ENCODE measurements at places on chromosomes 11 and 22.
A peak's percentile ranks its signal among the peaks of the same experiment; 100 is the strongest.

DNA sequence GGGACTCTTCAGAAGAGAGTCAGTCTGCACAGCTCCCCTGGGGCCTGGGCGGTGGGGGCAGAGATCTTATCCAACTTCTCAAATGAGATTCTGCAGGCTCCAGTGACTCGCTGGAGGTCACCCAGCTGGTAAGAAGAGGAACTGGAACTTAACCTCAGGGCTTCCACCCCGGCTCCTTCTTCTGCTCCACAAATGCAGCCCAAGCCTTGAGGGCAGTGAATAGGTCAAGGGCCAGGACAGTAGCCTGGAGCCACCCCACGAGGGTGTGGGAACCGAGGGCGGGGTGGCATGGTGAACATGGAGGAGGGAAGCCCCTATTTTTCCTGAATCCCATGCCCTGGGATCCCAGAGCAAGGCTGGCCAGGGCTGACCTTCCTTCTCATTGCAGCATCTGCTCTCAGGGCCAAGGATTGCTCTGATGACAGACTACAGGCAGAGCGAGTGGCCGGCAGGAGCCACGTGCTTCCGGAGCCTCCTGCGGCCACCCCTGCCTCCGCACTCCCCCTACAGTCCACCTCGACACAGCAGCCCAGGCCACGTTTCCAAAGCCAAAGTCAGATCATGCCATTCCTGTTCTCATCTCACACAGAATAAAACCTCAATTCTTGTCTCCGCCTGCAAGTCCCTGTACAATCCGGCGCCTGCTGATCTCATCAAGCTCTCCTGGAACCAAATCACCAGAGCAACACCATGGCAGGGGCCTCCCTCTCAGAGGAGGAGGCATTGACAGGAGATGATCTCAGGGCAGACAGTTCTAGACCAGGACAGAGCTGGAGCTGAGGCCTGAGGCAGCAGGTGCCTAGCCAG is 21.1 kb upstream of the UPK3A start:
- no peak for DNase-seq

GRCh38 chr11:93498161-93498560 is 45.0 kb downstream of the SMCO4 start:
- DNase-seq = no peak

DNA sequence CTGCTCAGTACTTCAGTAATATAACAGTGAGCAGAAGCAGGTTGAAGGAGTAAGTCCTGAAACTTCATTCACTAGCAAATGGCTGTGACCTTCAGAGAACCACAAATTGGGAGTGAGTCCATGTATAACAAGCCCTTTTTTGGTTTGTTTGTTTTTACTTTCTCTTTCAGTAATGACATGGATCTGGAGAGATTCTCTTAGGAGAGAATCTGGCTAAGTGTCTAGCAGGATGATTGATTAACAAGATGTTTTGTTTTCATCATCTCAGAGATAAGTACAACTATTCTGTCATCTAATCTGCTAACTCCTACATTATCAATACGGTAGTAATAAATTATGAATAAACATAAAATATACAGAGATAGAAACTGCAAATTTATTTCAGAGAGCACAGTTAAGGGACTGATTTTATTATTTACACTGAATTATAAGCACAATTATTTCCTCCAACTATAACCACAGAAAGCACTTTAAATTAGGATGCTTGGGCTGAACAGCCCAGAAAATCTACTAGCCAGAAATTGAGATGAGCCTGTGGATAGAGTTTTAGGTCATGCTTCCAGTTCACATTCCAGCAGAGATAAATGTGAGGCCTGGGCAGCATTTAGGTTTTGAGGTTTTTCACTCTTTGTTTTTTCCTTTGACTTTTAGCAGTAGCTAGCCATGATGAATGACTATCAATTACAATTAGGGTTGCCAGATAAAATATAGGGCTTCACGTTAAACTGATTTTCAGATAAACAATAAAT is 429.3 kb upstream of the FAT3 start:
- no peak for DNase-seq

- DNase-seq = no peak
Observed at GRCh38 chr11:90428836-90429235, 206.0 kb upstream of the CHORDC1 start.

DNA sequence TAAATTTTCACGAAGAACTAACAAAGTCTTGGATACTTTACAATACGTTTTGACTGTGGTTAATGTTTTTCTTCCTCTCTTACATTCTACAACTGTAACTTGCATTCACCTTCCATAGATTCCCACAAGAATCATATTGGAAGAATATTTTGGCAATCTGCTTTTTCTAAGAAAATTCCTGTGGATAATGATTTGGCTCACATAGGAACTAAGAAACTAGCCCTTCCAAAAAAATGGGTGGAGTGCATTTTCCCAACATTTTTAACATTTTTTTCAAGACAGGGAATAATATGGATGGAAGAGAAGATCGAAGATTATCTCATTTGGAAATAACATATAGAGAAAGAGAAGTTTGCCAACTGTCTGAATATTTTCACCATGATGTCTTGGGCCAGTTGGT is 256.9 kb upstream of the POU2AF2 start:
- no peak for DNase-seq

DNA sequence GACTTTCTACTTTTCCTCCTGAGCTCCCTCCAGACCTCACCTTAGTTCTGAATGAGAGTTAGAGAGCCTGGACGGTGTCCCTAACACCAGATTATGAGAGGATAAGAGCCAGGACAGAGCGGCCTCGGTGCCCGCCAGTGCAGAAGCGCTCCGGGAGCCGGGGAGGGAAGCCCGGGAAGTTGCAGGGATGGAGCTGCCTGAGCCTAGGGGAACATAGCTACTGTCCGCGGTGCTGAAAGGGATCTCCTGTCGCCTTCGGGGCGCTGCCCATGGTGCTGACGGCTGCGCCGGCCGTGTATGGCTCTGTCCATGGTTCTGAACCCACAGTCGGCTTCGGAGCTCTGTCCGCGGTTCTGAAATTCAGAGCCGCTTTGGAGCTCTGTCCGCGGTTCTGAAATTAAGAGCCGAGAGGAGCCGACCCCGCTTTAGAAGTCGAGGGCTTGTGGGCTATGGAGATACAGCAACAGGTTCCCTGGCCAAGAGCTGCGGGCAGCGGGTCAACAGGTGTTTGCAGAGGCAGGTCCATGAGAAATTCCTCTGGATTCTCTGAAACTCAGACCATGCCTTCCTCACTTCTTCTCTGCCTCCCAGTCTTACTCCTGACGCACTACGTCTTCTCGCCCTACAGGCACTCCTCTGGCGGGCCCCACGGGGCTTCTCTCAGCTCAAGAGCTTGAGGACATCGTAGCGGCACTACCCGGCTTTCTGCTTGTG is 814 bp downstream of the NPAS4 start:
- peak; percentile 95 for DNase-seq

- no peak for DNase-seq
Observed at GRCh38 chr11:106327134-106327533, 249.7 kb downstream of the AASDHPPT start.

GRCh38 chr11:116507849-116508695 is 264.7 kb downstream of the BUD13 start:
- no peak for DNase-seq

GRCh38 chr22:17903564-17904295 is 120.6 kb downstream of the MICAL3 start:
- no peak for DNase-seq

DNA sequence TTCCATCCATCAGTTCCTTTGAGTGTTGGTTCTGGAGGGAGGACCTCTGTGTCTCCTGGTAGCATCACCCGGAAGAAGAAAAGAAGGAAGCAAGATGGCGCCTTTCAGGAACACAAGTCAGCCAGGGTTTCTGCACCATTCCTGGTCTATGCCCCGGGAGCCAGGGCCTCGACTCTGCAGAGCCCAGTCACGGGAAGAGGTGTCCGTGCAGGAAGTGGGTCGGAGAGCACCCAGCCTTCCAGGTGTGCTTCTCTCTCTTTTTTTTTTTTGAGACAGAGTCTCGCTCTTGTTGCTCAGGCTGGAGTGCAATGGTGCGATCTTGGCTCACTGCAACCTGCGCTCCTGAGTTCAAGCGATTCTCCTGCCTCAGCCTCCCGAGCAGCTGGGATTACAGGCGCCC is 21.2 kb downstream of the MRPL21 start:
- DNase-seq = no peak

DNA sequence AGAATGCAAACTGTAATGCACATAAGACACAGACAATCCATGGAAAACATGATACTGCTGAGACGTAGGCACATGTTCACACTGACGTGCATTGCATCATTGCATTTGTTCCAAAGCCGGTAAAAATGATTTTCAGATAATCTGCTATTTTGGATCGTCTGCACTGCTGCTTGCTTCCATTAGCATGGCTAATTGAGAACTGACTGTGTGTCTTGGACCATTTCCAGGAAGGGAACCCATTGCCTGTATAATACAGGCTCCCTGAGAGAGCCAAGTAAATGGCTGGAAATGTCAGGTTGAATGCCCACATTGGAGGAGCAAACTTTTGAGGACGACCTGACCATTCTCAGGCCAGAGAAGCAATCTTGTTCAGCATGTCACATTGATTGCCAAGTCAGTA is 304.8 kb downstream of the ST3GAL4 start:
- no peak for DNase-seq

DNA sequence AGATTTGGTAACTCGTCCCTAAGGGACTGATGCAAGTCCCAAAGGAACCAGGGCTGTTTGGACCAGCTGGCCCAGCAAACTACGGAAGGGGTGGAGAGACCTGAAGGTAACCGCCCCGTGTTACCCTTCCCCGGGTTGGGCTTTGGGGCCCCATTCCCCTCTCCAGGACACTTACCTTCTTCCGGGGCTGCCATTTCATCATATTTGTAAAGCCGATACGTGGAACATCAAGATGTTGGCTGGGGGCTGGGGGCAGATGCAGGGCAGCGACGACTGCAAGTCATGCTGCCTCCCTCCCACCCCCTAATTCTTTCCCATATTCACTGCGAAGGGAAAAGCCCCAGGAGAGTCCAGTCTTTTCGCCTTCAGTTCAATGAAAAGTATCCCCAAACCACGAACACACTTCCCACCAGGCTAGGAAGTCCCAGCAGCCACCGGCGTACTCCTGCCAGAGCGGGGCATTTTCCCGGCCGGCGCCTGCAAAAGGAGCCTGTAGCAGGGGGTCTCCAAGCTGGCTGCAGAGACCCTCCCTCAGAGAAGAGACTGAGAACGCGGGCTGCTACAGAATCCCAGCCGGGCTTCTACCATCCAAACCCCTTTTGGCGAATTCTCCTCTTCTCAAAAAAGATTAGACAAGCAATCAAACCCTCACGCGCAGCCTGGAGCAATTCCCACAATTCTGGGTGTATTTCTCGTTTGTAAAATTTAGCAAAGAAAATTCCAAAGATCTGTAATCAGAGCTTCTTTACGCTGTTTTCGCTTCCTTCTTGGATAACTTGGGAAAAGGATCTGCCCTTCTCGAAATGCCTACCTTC is 236.7 kb downstream of the TTC28 start:
- peak; percentile 23 for DNase-seq

DNA sequence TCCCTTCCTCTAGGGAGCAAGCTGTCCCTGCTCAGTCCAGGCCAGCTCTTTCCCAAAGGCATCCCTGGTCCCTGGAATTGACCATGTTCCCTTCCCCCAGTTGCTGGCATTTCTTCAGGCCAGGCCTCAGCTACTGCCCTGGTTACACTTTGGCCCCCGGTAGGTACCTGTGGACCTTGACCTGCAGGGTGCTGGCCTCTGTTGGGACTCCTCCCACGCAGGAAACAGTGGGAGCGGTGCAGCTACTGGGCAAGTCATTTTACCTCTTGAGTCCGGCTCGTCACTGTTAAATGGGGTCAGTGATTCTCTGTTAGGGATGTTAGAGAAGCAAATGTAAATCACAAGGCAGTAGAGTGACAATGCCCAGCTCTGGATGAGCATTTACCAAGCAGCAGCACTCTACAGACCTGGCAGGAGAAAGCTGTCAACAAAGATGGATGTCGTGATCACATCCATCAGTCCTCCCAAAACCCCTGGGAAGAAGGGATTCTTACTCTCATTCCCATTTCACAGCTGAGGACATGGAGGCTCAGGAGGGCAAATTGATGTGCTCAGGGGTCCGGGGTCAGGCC is 16.9 kb downstream of the MYO7A start:
- DNase-seq = no peak

- DNase-seq = no peak
Observed at GRCh38 chr22:41732096-41732772, 32.9 kb downstream of the MEI1 start.

GRCh38 chr11:47007579-47007978 is 71.0 kb downstream of the CSTPP1 start:
- no peak for DNase-seq

DNA sequence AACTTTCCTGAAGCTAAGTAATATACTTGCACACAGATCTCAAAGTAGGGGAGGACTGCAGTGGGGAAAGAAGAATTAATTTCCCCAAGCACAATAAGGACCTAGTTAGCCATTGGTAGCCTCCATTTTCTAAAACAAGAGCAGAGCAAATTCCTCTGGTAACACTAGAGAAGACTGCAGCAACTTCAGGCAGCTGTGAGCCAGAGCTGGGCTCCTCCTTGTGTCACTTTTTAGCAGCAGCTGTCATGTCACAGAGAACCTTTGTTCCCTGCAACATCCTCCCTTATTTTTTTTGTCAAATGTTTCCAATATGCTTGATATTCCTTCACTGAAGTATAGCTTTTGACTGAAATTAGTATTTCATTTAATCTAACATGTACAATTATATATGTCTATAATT is 54.4 kb downstream of the RRAS2 start:
- no peak for DNase-seq

DNA sequence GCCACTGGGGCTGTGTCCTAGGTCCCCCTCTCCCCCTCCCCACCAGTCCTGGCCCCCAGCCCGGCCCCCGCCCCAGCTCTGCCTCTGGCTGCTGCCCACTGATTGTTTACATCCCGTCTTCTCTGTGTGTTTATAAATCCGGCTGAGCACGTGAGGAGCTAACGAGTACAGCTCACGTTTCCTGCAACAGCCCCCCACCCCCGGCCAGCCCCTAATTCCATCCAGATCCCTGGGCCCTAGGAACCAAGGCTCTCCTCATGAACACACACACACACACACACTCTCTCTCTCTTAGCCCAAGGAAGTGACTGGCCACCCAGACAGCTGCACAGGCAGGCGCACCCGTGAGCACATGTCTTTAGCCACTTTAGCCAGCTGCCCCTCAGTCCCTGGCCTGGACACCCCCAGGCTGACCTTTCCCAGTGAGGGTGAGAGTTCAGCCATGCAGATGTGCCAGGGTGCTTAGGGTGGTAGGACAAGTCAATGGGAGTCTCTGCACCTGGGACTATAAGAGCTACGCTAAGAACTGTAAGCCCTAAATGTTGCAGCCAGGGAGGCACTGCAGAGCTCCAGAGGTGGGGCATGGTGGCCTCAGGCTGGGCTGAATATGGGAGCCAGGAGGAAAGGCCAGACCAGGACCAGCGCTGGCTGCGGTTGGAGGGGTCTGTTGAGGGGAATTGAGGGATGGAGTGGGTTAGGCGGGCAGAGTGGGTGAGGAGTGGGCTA is 2.9 kb downstream of the CLCF1 start:
- DNase-seq = no peak

- no peak for DNase-seq
Observed at GRCh38 chr22:40271440-40271839, 74.9 kb upstream of the ADSL start.

GRCh38 chr11:76918941-76919386 is 58.2 kb downstream of the ACER3 start:
- no peak for DNase-seq
